Activated CD4-positive, alpha-beta T cell treated with anti-CD3 and anti-CD28 coated beads, Interleukin-2, amount 50 U/mL, for 4 hours (primary cell): ENCODE measurements at places on chromosomes 6 and 20.

DNA sequence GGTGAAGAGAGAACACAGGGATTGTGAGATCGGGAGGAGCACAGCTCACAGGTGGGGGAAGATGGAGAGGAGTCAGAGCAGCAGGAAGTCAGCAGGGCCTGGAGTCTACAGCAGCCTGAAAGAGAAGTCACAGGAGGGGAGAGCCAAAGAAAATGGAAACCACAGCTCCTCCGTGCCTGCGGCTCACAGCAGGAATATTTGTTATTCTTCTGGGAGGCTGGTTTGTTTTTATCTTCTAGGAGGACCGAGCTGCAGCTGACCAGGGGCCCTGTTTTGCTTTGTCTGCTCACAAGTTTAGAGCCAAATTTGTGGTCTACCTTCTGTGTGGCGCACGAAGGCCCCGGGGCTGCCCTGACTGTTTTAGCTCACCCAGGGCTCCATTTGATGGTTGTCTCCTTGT, 81.8 kb downstream of the CLIC5 start:
- no peak for DNase-seq

- DNase-seq, result no peak
These were observed 8.1 kb downstream of the PNPLA1 start for GRCh38 chr6:36277946-36278470.

GRCh38 chr6:136464874-136465273, 85.3 kb downstream of the MAP7 start:
- no peak for DNase-seq

GRCh38 chr6:103798166-103798565, 1061.6 kb downstream of the HACE1 start:
- DNase-seq, result no peak

GRCh38 chr6:134199848-134200606, 117.9 kb downstream of the SGK1 start:
- DNase-seq, result no peak

DNA sequence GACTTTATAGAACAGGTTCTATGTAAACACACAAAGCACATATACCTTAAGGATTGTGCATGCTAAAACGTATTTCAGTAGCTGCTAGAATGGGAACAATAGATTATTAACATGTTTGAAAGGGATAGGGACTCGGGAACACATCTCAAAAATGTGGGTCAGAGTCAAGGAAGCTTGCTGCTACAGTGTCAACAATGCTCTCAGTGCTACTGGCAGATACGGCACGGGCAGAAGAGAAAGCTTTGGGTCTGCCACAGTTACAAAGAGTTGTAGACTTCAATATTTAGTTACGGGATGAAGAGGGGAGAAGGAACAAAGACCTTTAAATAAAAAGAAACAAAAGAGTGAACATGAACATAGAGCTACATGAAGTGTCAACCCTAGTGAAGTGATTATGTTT, 170.5 kb downstream of the BACH2 start:
- DNase-seq, result no peak

DNA sequence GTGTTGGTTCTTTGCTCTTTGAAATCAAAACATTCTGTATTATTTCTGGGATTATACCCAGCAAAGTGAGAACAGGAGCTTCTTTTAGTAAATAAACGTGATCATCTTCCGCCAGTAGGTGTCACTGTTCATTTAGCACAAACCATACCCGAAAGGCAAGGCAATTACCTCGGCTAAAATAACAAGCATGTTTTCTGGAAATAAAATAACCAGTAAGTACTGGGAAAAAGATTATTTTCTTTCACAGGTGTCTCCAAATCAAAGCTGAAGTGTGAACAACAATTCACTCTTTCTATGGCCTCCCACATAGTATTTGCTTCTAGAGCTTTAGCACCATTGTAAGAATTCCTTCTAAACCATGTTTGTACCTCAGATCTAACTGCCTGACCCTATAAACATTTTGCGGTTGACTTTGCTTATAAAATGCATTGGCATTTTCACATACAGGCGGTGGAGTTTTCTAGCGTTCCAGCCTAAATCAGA, 144.6 kb upstream of the AGPAT4 start:
- DNase-seq, result no peak

- DNase-seq, result no peak
These were observed 66.4 kb downstream of the HMGN3 start for GRCh38 chr6:79167931-79168694.

DNA sequence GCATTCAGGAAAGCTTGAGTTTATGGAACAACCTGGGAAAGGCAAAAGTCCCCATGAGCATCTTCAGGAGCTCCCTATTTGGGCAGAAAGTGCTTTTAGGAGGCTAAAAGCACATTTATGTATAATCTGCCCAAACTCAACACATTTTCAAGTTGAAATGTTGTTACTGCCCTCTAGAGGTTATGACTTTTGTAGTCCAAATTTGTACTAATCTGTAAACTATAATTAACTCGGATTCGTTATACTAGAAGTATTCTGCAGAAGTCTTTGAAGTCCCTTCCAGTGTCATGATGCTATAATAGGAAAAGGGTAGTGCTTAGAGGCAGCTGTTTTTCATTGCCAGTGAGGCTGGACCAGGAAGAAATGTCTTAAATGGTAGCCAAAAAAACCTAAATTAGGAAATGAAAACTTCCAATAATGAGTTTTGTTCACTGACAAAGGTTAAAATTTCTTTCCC, 44.8 kb upstream of the EMILIN3 start:
- no peak for DNase-seq

DNA sequence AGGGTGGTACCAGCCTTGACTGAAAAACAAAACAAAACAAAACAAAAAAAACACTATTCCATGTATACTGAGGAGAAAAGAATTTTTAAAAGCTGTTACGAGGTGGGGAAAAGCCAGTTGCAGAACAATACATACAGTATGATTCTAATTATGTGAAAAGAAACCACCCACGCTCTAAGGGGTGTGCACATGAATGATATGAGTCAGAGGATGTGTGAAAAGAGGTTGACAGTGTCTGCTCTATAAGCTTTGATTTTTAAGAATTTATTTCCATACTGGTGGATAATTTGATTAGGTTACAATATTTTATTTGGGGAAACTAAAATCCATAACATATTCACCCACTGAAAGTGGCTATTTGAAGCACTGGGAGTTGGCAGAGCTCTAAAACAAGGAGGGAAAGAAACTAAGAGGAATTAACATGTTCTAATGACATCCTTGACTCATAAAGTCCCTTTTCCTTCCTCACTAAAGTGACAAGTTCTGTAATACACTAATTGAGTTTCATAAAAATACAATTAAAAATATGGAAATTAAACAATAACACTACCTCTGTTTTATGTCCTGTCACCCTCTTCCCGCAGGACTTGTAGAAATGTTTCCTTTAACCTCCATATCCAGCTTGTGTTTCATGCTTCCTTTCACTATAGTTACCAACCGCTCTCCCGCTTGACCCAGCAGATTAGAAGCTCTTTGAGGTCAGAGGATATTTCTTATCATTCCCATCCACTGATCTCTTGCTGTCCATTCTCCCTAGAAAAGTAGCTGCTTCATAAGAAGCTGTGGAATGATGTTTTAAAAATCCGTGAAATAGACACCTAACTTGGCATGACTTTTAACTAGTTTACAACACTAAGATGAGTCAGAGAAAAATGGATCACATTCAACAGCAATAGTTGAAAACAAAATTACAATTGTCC, 118.6 kb upstream of the CCDC28A start:
- DNase-seq, result no peak

GRCh38 chr20:53806683-53807401, 213.2 kb upstream of the ZNF217 start:
- no peak for DNase-seq

DNA sequence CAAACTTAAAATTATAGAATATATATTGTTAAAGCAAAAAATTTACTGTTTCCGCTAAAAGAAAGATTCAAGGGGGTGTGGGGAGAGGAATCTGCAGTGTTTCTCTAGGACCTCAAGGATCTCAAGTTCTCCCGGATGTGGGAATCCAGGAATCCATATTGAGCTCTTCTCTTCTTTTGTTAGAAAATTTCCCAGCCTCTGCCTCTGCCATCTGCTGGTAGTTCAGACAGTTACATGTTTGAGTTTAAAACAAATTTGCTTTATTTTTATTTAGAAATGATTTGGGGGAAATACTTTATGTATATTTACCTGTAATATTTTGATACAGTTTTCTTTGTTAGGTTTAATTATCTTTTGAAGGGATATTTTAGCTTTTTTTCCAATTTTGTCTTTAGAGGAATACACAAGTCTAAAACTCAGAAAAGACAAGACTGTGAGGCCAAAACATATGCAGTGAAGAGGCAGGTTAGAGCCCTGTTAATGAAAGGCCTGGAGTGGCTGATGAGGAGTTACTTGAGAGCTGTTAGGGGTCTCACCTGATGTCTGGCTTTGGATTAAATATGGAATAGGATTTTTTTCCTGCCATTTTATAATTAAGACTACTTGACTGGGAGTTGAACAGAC, 268.8 kb downstream of the ARID1B start:
- no peak for DNase-seq

GRCh38 chr20:56223352-56223751, 25.2 kb upstream of the MC3R start:
- DNase-seq, result no peak

DNA sequence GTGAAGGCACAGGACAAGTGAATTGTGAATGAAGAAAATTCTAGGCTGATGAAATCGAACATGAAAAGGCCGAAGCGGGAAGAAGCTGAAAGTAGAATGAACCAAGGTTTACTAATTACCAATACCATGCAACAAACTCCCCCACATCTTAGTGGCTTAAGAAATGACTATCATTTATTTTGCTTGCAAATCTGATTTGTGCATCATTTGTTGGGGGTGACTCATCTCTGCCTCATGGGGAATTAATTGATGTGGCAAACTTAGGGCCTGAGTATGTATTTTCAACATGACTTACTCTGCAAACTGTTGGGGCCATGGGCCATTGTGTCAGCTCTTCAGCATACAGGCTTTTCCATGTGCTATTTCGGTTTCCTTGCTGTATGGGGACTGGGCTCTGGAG, 26.8 kb downstream of the PPP1R14C start:
- DNase-seq, result no peak

DNA sequence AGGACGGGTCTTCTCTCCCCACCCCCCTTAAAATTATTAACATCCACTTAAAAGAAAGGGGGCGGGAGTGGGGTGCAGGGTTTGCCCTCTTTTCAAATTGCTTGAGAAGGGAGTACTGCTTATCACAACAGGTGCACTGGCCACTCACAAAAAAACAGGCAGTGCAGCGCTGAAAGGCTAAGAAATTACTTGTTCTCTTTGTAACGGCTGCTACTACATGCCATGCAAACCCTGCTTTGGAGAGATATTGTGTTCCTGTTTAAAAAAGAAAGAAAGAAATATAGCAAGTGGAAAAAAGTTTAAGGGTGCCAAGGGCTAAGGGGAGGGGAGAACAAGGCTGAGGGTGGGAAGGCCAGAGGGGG, 312.7 kb upstream of the JARID2 start:
- no peak for DNase-seq

GRCh38 chr20:59643615-59644061, 39.3 kb downstream of the PHACTR3 start:
- DNase-seq, result no peak

- DNase-seq, result no peak
These were observed 21.9 kb downstream of the ECT2L start for GRCh38 chr6:138817799-138818198.

DNA sequence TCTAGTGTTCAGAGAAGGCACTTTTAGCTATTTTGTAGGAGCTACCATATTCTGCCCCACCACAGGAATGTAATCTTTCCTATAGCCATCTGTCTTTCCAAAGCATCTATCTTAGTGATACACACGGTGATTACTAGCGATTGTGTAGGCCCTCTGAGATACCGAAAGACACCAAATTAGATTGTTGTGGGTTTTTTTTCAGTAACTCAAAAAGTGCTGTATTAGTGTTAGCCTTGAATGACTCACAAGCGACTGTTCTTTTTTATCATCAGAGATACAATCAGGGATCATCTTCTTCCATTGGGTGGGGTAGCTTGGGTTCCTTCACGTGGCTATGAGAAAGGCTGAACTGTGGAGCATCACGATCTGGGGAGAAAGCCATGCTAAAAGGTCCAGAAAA, 160.2 kb downstream of the MTFR2 start:
- no peak for DNase-seq

GRCh38 chr20:32235331-32236047, 27.8 kb downstream of the POFUT1 start:
- no peak for DNase-seq

GRCh38 chr6:122753688-122754056, 25.8 kb upstream of the FABP7 start:
- no peak for DNase-seq

DNA sequence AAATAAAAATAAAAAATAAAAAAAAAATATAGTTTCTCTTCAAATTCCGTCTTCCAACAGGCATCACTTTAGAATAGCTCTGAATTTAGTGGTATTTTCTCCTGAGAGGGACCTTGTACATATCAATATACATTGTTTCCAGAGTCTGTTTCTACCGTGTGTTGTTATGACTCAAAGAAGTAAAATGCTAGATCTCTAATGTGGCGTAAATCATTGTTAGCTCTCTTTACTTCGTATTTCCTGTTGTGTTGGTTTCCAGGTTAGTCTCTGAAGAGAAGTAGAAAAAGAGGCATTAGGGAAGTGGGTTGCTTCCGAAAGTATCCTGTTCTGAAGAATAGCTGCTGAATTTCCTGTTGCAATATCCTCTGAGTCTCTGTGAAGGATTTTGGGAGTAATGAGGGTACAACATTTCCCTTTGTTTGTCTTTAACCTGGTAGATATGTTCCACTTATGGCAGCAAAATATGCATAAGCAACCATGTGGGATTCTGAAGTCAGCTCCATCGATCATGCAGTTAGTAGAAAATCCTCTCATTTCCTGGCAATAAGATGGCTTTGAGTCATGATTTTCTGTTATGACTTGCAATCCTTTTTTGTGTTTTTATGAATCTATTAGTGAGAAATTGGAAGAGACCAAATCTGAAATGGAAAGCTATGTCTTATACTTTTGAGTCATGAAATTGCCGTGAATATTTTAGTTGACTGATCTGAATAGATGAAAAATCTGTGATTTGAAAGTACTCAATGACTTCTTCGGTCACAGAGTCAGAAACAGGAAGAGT, 42.0 kb upstream of the MCHR2 start:
- no peak for DNase-seq

GRCh38 chr6:70651326-70651905, 16.3 kb upstream of the SMAP1 start:
- peak; percentile 44 for DNase-seq

- no peak for DNase-seq
These were observed 59.5 kb downstream of the BFSP1 start for GRCh38 chr20:17471606-17472187.

- DNase-seq, result no peak
These were observed 6.4 kb upstream of the DSE start for GRCh38 chr6:116364321-116364720.

DNA sequence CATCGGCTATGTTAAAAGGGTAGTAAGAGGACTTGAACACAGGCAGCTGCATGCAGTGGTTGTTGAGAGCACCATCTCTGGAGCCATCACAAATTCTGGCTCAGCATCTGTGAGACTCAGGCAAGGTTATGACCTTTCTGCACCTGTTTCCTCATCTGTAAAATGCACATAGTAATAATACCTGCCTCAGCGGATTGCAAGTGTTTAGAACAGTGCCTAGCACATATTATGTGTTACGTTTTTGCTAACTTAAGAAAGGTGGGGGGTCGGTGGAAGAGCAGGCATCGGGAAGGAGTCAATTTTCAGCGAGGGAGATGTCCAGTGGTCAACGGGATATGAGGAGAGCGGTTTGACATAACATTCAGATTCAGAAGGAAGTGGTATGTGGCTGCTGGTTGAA, 2.9 kb downstream of the LY6G5C start:
- DNase-seq, result no peak

GRCh38 chr6:56524891-56525703, 117.6 kb downstream of the DST start:
- no peak for DNase-seq
